Endothelial cell (in vitro differentiated cells): ENCODE measurements at places on chromosomes 12 and 14. TPM values are rescaled to one million over a fixed set of nuclear protein-coding genes. Genes with fewer than 3 reads are reported as not detected.

- no peak for DNase-seq
These were observed 327.8 kb downstream of the MED13L start for GRCh38 chr12:115949675-115950074.

- DNase-seq, result no peak
These were observed 5.2 kb upstream of the CNPY2 start for GRCh38 chr12:56321027-56321426.

DNA sequence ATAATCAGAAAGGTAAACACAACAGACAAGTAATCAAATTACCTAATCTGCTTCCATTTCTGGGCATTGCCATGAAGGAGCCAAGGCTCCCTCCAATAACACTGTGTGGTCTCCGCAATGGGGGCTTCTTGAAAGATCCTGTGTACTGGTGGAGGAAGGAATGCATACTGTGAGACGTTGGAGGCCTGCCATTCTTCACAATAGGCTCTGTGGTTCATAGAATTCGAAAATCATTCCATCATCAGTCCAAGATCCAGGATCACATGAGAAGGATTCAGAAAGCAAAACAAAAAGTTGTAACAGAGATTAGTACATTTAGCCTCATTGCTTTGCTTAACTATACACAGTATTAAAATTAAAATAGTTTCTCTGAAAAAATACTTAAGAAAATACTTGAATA, 76.3 kb downstream of the CDK17 start:
- no peak for DNase-seq

DNA sequence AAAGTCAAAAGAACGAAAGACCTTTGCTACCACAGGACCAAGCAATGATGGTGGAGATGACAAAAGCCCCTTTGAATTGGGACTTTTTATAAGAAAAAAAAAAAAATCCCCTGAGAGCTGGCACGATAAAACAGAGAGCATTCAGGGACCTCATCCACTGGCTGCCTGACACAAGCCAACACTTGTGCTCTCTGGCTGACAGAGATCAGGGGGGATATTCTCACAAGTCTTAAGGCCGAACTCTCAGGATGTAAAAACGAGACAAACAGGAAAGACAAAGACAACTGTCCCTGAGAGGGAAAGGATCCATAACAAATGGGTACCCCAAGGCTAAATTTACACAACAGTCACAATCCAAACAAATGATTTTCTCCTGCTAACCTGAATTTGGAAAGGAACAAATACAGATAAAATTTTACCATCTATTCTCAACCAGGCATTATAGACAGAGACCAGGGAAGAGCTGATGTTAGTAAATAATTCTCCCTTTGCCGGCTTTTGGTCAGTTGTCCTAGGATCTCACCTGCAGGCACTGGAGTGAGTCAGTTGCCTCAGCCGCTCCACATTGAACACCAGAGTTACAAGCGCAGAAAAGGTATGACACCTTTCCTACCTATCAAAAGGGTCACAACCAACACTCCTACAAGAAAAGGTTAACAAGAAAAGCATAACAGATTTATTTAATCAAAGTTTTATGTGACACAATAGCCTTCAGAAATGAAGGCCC, 37.9 kb upstream of the GARIN6 start:
- no peak for DNase-seq

DPPA3 gene
- 0.26 TPM for total RNA-seq

SCN8A gene
- 5.0 TPM for total RNA-seq

DNA sequence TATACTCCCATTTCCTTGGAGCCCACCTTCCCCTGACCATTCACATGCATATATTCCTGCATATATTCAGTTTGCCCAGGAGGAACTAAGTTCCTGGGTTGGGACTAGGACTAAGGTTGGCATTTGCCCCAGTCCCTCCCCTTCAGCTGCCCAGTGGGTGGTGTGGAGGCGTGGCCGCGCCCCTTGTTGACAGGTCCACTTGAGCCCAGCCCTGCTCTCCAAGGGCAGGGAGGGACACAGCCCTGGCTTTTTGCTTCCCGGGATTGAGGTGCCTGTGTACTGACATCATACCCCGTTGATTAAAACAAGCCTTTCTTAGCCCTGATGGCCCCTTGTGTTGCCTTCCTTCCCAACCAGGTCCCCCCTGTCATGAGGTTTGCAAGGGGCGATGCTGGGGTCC, 7.3 kb downstream of the ERBB3 start:
- DNase-seq, result no peak
